GM12892 (cell line): ENCODE measurements at places on chromosomes 3 and 15.
A peak's percentile ranks its signal among the peaks of the same experiment; 100 is the strongest.

DNA sequence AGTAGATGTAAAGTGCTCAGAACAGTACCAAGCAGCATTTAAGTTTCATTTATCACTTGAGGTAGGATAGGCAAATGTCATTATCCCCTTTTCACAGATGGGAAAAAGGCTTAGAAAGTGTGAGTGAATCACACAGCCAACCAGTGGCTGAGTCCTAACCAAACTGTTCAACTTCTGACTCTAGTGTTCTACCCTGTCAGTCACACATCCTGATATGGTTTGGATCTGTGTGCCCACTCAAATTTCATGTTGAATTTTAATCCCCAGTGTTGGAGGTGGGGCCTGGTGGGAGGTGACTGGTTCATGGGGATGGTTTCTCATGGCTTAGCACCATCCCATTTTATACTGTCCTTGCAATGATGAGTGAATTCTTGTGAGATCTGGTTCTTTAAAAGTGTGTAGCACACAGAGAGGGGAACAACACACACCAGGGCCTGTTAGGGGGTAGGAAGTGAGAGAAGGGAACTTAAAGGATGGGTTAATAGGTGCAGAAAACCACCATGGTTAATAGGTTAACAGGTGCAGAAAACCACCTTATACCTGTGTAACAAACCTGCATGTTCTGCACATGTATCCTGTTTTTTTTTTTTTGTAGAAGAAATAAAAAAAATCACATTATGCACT lies 304.7 kb downstream of the SUCLG2 start:
- no peak for DNase-seq

- DNase-seq: no peak
Measured at GRCh38 chr3:196966526-196967401, 1.9 kb downstream of the PIGZ start.

- DNase-seq: no peak
Measured at GRCh38 chr15:96756656-96757055, 426.2 kb downstream of the NR2F2 start.

GRCh38 chr15:68420186-68420684 lies 11.7 kb downstream of the ITGA11 start:
- no peak for DNase-seq

GRCh38 chr3:177676947-177677587 lies 479.8 kb upstream of the TBL1XR1 start:
- DNase-seq: no peak

DNA sequence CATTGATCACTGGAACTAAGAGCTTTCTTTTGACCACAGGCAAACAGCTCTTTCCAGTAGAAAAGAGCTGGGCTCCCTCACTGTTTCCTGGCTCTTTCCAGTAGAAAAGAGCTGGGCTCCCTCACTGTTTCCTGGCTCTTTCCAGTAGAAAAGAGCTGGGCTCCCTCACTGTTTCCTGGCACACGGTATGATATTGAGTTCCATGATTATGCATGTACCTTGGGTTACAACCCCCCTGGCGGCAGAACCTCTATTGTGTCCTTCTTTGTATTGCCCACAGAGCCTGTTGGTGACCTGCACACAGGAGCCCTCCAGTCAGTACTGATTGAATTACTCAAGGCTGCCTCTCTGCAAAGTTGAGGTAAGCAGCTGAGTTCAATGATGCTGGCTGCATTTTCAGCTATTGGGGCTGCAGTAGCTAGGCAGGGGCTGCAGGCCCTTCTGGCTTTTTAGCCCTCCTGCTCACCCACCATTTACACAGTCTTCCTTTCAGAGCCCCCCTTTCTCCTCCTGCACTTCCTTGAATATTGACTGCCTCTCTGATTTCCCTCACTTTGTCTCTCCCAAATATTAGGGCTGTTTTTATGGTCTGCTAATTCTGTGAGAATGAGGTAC lies 10.2 kb downstream of the ACKR2 start:
- no peak for DNase-seq

DNA sequence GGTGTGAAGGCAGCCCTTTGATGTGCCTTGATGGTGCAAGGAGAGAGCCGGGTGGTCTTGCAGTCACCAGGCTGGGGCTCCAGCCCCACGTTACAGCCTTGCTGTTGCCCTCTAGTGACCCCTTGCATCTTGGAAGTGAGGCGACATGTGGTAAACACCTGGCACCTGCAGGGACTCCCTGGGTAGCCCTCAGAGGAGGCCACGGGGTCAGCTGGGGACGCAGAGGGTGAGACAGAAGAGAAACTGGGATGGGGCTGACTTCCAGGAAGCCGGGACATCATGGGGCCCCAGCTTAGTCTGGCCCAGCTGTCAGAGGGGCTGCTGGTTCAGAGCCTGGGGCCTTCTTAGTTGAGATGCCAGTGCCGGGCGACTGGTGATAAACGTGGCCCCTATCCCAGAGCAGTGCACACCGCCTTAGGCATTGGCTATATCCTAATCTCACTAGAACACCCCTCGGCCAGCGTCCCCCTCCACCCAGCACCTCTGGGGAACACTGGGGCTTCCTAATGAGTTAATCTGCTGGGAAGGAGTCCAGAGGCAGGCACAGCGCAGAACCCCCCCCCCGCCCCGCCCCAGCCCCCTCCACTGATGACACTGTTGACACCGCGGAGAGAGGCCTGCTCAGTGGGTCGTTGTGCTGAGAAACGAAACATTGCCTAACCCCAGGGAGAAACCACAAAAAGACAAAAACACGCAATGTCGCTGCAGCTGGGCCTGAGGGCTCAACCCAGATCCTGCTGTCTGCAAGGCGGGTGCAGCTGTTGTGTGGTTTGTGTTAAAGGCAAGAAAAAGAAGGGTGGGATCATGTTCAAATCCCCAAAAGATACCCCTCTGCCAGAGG lies 60.5 kb upstream of the KLF13 start:
- DNase-seq: peak; percentile 76
